ENCODE measurements at places on chromosomes 3 and 15. TPM values are rescaled to one million over a fixed set of nuclear protein-coding genes. Genes with fewer than 3 reads are reported as not detected.

GRCh38 chr15:35307026-35307425 is 221.9 kb upstream of the NANOGP8 start:
- DNase-seq, result no peak

DNA sequence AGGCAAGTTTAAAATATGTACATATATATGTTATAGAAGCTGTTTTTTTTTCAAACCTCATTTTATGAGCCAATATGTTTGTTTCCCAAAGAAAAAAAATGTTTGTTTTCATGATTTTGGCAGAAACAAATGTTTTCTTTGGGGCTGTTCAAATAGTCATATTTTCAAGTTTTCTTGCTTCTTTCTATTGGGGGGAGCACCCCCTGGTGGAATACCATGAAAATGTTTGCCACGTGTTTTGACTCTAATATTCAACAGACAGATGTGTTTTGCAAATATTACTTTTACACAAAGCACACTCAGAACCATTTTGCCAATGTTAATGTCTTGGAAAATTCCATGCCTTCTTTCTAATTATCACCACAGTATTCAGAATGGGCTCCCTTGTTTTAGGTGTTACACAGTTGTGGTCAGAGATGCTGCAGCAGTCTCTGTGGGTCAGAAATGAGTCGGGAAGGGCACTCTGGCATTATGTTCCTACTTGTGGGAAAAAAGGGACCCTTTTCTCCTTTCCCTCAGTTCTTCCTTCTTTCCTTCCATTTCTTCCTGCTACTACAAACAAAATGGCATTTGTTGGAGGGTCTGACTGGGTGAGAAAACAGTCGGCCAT is 817.0 kb downstream of the TUSC7 start:
- DNase-seq, result no peak

DNA sequence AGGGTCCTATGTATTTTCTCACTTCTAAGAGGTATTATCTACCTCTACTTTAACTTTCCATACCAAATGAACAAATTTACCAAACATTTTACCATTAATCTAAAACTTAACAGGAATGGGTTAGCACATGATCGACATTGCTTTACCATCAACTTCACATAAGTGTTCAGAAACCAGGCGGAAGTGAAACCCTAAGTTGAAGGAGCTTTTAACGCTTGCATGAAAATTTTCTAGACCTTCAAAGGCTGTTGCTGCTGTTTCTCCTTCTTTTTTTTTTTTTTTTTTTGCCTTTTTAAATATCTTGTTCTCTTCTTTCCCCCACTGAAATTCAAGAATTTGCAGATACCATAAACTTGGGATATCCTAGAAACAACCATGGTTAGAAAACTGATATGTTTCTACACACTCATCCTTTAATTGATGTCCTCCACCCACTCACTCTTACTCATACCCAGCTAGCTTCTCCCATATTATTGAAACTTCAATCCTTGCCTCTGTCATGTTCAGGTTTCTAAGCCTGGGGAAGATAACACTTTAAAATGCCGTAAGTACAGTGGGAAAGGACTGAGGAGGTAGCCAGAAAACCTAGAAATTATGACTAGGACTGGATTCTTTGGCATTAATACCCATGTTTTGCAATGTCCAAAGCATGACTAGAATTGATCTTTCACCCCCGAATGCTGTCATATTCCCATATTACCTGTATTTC is 24.7 kb downstream of the MYO5A start:
- DNase-seq, result no peak

GRCh38 chr3:183296944-183297343 is 43.9 kb downstream of the B3GNT5 start:
- no peak for DNase-seq

DNA sequence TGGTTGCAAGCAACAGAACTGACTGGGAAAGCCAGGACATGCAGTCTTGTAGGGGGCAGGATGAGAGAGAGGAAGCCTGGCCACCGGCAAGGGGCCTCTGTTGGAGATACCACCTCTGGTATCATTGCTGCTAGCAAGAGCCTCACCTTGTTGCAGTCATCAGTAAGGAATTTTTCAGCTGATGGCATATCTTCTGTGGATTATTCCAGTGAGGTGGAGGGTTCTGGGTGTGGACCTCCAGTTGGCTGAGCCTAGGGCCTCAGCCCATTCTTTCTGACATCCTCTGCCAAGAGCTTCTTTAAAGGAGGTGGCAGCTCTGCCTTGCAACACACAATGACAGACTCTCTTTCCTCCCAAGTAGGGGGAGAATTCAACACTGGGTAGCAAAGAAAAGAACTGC is 128.9 kb downstream of the AQP9 start:
- no peak for DNase-seq

DNA sequence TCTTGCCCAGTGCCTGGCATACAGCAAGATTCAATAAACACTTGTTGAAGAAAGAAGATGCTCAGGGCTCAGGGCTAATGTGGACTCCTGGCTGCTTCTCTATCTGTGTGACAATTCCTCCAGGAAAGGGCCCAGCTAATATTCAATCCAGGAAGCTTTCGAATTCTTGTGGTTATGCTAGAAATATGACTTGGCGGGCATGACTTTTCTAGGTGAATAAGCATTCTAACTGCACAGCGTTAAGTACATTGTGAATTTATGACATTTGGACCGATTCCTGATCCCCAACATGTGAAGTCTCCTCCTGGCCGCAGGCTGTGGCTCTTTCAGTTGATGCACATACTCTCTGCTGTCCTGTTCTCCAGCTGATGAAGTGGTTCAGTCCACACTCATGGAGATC is 117.0 kb downstream of the IMPG2 start:
- no peak for DNase-seq

DNA sequence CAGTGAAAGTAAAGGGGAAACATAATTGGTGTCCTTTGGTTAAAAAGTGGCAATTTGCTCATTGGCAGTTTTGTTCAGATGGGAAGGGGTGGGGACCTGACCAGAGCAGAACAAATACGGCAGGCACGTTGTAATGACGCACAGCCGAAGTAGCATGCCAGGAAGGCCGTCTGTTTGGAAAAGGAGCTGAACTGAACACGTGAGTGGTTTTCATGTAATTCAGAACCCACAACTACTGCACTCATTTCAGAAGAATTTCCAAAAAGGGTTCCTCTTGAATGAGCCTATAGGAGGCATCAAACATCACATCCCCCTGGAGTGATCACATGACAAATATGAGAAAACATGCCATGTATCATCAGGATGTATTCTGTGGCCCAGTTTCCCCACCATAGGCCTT is 42.9 kb upstream of the LMCD1 start:
- DNase-seq, result no peak

DNA sequence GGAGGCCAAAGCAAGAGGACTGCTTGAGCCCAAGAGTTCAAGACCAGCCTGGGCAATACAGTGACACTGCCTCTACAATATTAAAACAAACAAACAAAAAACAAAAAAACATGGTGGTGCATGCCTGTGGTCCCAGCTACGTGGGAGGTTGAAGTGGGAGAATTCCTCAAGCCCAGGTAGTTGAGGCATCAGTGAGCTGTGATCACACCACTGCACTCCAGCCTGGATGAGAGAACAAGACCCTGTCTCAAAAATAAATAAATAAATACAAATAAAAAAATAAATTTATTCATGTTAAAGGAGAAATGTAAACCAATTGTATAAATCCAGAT is 200.6 kb downstream of the BCHE start:
- DNase-seq, result no peak

- DNase-seq, result no peak
Measured at GRCh38 chr15:44810237-44810636, 73.9 kb downstream of the TRIM69 start.

GRCh38 chr3:71355862-71356261 is 227.7 kb downstream of the FOXP1 start:
- DNase-seq, result no peak

DNA sequence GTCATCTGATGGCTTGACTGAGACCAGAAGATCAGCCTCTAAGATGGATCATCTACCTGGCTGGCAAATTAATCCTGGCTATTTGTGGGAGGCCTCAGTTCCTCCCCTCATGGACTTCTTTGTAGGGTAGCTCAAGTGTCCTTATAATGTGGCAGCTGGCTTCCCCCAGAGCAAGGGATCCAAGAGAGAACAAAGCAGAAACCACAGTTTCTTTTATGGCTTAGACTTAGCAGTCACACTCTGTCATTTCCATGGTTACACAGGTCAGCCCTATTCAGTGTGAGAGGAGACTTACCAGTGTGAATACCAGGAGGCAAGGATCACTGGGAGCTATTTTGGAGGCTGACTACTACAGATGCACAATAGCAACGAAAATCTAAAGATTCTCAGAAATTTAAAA is 15.3 kb upstream of the ARL14 start:
- no peak for DNase-seq

GRCh38 chr3:156014489-156014888 is 105.9 kb upstream of the KCNAB1 start:
- no peak for DNase-seq

Gene SAMMSON
- polyA plus RNA-seq, result 0.25 TPM

Gene PLSCR2
- polyA plus RNA-seq, result 1.1 TPM

Gene FBN1
- polyA plus RNA-seq, result 70.2 TPM

Gene ITGA11
- 2.6 TPM for polyA plus RNA-seq

Gene HESX1
- 3.4 TPM for polyA plus RNA-seq

Measured in left renal cortex interstitium (tissue), 4 donors.